NCI-H510A (cell line): ENCODE measurements at places on chromosomes 7 and 10.

DNA sequence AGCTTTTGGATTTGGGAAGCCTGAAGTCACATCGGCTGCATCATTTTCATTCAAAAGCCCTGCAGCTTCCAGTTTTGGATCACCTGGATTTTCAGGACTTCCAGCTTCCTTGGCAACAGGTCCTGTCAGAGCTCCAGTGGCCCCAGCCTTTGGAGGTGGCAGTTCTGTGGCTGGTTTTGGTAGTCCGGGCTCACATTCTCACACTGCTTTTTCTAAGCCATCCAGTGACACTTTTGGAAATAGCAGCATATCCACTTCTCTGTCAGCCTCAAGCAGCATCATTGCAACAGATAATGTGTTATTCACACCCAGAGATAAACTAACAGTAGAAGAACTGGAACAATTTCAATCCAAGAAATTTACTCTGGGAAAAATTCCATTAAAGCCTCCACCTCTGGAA lies 18.5 kb downstream of the NUP42 start:
- DNase-seq = no peak

DNA sequence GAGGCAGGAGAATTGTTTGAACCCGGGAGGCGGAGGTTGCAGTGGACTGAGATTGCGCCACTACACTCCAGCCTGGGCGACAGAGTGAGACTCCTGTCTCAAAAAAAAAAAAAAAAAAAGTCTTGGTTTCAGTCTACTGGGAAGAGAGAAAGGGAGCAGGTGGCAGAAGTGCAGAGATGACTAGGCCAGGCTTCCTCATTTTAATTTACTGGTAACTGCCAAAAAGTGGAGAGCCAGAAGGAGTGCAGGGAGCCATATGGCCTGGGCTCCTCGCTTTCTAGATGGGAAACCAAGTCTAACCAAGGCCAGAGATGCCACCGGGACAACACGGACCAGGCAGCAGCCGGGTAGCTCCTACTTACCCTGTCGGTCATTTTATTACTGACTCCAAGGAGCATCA lies 12.2 kb downstream of the SEPHS1 start:
- DNase-seq = no peak

DNA sequence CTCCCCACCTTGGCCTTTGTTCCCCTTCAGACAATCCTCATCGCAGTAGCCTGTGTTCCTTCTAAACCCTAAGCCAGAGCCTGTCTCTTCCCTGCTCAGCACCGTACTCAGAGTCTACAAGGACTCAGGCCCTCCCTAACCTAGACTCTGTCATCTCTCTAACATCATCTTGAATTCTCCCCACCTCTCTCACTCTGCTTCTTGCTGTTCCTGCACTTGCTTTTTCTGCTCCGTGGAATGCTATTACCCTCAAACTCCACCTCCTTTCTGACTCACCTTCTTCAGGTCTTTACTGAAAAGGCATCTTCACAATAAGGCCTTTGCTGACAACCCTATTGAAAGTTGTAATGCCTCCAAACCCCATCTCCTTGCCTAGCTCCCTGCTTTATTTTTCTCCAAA lies 141.0 kb downstream of the DKK1 start:
- DNase-seq = no peak

DNA sequence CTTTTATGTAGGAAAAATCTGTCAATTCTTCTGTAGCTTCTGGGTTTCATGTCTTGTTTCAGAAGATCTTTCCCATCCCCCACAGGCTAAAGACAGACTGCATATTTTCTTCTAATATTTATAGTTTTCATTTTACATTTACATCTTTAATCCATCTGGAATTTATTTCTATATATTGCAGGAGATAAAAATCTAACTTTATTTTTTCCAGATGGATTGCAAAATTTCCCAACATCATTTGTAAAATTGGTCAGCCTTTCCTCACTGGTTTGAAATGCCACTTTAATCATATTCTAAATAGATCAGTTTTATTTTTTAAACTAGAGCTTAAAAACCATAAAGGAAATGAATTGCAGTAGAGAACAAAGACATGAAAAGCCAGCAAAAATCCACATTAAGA lies 46.9 kb downstream of the TMEM26 start:
- DNase-seq = no peak

DNA sequence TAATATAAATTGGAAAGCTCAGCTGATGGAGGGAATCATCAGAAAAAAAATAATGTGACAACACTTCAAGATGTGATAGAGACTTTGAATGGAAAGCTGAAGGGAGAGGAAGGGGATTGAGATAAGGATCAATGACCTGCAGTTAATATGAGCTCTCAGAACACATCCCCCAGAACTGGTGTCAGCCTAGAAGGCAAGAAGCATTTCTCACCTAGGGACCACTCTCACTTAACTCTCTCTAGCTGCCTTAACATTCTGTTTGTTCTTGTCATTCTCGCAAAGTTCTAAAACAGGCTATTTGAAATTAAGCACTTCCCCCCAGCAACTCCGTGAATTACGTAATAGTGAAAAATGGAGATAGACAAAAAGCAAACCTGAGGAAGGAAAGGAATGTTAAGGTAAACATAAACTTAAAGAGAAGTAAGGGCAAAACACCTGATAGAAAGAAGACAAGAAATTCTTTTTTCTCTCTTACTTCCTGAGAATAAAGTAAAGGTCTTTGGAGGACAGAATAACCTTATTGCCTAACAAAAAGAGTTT lies 1.2 kb upstream of the MPP7 start:
- DNase-seq = no peak

GRCh38 chr10:45249978-45250693 lies 65.3 kb downstream of the OR13A1 start:
- peak; percentile 2 for DNase-seq

GRCh38 chr10:131750973-131751826 lies 149.6 kb upstream of the PPP2R2D start:
- no peak for DNase-seq

DNA sequence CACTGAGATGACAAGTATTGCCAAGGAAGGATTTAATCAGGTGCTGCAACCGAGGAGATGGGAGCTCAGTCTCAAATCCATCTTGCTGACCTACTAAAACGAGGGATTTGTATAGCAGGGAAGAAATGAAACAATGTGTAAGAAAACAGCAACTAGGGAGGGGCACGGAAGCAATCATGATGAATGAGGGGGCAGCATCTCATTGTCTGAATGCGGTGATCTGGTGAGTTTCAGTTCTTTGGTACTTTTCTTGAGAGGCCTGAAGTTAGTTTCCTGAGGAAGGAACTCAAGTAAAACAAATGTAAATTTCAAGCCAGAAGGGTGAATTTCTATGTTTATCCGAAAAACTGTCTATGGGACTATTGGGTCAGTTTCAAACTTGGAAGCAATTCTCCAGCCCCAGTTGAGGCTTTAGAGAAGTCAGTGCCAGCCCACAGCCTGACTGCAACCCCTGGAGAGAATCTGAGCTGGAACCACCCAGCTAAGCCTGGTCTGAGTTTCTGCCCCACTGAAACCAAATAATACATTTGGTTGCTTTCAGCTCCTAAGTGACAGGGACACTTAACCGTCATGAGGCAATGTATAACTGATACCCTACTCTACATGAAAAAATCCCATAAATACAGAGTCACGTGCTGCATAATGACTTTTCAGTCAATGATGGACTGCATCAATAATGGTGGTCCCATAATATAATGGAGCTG lies 45.8 kb upstream of the TNS3 start:
- DNase-seq = no peak

GRCh38 chr10:18109341-18109870 lies 30.8 kb upstream of the CACNB2 start:
- no peak for DNase-seq

DNA sequence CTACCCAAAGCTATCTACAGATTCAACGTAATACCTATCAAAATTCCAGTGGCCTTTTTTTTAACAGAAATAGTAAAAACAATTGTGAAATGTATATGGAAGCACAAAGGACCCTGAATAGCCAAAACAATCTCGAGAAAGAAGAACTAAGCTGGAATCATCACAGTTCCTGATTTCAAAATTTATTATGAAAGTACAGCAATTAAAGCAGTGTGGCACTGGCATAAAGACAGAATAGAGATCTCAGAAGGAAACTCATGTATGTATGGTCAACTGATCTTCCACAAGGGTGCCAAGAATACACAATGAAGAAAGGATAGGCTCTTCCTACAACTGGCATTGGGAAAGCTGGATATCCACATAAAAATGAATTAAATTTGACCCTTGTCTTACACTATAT lies 23.2 kb downstream of the PNLIPRP3 start:
- no peak for DNase-seq

- DNase-seq = no peak
These were observed 20.2 kb downstream of the ZMIZ2 start for GRCh38 chr7:44768628-44769371.

DNA sequence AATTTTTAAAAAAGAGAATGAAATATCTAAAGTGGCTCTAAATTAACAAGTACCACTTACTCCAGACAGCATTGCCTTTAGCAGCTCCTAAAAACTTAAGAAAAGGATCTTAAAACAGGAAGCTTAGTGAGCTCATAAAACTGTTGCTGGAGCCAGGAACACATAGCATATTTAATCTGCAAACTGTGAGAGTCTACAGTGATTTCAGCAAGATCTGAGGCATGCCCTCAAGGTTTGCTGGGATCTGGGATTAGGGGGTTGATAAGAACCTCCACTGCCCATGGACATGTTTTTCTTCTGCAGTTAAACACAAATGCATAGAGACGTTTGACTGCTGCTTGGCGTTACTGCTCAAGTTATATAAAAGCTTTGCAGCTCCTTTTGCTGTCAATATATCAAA lies 3.8 kb downstream of the GLI3 start:
- DNase-seq = no peak

DNA sequence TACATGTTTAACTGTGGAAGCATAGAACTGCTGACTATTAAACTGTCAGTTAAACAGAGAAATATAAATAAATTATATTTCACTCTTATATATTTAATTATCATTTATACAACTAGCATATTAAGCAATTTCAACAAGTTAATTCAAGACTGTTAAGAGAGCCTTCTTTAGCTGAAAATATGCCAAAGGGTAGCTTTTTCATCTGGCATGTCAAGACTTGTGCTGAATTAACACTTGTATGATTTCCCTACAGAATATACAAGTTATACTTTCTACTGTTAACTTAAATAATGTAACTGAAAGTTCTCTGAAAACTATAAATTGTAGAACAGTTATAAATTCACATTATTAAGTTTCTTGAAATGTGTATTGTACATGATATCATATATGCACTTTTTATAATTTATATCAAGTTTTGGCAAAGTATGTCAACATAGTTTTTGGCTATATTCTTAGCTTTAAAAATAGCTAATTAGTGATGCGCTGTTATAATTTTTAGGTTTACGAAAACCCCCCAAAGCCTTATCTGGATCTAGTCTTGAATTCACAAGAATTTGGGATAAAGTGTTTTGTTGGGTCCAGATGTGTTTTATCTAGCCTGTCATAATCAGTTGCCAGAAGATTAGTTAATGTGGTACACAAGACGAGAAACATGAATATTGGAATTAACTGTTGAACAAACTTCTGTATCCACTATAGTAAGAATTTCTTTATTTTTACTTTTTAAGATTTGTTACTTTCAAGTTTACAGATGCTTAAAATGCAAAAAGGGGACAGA lies 231.1 kb upstream of the FOXP2 start:
- DNase-seq = no peak

DNA sequence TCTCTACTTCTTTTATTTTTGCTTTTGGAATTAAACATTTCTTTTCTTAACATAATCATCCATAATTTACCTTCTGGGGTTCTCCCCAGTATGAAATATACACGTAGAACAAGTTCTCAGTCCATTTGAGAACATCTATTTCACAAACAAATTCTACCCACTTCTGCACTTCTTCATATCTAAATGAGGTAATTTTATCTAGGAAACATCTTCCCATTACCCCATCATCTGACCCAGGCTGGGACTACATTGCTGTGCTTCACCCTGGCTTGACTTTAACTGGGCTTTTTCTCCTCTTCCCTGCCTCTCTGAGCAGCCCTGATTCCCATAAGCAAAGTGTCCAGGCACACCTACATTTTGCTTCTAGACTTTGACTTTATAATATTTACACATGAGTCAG lies 43.3 kb upstream of the AMPH start:
- no peak for DNase-seq

DNA sequence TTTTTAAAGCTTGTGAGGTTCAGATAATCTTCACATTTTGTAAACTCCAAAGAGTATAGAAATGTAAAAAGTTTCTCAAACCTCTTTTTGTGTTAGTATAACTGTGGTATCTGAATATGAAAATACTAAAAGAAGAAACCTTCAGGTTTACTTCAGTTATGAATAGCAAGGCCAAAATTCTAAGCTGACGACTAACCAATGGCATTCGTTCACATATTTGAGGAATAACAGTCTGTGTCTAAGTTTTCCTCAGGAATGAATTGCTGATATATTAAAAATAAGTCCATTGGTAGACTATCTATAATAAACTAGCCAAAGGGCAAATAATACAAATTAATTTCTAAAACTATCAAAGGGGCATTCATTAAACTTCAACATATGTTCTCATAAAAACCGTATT lies 206.0 kb downstream of the CXCL12 start:
- no peak for DNase-seq

DNA sequence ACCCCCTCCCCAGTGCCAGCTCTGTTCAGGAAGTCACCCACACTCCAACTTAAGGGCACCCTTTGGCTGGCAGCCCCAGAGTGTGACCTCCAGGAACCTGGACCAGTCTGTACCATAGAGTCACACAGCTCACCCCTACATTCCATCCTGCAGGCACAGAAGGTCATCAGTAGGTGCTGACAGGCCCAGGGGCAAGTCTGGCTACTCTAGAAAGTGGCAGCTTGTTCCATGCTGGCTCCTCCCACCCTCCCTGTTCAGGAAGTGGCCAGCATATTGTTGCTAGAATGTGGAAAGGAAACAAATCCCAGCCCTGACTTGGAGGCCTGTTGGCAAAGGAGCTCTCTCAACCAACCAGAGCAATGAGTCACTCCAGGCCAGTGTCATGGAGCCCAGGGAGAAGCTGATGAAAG lies 3.2 kb upstream of the NCOA4 start:
- no peak for DNase-seq

GRCh38 chr10:118908557-118909256 lies 120.8 kb upstream of the NANOS1 start:
- DNase-seq = no peak

DNA sequence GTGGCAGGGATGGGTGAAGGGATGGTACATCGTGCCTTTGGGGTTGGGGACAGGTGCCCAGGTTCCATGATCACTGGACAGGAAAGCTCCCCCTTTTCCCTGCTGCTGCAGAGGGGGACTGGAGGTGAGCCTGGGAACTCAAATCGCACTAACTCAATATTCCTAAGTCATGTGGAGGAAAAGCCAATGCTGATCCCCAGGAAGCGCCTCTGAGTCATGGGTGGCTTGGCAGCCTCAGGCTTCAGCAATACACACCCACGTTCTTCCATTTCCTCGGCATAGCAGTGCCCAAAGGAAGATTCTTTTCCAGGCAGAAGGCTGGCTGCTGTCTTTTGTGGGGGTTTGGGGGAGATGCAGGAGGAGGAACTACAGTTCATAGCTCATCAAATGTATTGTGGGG lies 165.8 kb downstream of the CCDC3 start:
- DNase-seq = no peak

DNA sequence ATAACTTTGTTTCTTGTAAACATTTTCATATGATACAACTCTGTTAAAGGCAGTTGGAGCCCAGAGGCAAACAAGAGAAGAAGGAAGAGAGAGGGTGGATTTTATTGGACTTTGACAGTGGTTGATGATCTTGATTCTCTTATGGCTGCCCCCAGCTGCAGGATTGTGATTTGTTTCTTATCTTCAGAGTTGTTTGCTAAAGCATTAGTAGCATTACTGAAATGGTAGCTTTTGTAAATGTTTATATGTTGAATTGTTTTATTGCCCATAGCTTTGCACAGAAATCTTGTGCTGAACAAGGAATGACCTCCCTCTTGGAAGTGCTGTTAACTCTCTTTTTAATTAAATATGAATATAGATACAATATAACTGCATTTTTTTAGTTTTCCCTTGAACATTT lies 309.4 kb downstream of the AUTS2 start:
- DNase-seq = no peak
